ENCODE measurements at places on chromosomes 2 and 18.
A peak's percentile ranks its signal among the peaks of the same experiment; 100 is the strongest.

DNA sequence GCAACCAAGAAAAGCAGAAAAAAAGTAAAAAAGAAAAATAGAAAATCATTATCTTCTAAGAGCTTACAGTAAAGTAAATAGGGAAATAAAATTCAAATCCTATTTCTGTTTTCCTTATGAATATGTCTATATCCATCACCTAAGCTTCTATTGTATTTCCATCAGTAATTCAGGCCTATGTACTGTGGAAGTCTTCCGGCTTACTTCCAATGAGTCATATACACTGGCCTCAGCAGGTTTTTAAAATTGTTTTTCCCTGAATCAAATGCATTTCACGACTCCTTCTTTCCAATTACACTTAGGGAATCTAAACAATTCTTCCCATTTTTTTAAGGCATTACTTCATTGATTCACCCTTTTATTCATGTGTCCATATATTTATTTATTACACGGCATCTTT, 164.7 kb downstream of the CCDC102B start:
- no peak for DNase-seq

DNA sequence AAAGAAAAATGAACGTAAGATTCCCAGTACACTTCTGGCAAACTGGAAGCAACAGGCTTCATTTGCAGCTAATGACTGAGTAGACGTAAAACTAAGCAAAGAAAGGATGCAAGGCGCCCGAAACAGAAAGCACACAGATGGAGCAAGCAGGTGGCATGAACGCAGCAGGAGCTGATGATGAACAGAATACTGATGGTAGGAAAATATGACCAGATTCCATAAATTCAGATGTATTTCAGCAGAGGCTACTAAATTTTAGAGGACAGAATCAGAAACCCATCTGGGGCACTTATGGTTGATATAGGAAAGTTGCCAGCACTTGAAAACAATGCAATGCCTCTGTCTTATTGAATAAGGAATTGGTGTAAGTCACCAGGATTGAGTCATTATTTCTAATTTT, 658.7 kb upstream of the LINC00305 start:
- peak; percentile 81 for DNase-seq

- no peak for DNase-seq
These were observed 90.5 kb downstream of the PMAIP1 start for GRCh38 chr18:59990121-59990823.

DNA sequence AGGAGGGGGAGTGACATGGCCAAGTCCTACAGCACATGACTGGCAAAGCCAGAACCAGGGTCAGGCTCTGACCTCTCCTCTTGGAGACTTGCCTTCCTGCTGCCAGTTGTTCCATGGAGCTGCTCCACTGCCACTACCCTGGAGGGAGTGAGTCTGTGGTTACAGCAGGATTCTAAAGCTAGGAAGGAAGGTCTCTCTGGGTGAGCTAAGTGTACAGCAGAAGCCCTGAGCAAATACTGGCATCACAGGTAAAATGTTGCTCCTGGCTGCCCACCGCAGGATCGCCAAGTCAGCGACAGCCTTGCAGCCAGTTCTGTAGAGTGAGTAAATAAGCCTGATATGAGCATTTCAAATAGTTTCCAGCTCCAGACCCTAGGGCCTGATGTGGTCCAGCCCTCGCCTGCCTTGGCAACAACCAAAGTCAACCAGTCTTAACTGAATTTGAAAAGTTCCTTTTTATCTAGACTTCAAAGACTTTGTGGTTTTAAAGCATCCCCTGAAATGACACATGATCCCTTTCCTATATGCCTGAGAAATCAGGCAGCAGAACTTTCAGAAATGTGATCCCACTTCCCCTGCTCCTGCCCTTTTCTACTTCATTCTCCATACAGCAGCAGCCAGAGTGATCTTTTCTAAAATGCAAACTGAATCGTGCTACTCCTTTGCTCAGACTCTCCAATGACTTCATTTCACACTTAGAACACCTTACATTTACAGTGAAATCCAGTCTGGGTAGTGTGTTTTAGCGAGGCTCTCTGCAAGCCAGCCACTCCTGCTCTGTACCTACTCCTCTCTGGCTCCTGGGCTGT, 114.3 kb downstream of the MGAT5 start:
- DNase-seq: no peak

GRCh38 chr18:76397631-76398030, 97.4 kb downstream of the ZNF516 start:
- DNase-seq: no peak

- no peak for DNase-seq
These were observed 119.3 kb upstream of the PKDCC start for GRCh38 chr2:41928526-41928925.

- no peak for DNase-seq
These were observed 690.8 kb upstream of the CELF4 start for GRCh38 chr18:38256366-38256765.

- no peak for DNase-seq
These were observed 197.9 kb downstream of the PDE11A start for GRCh38 chr2:177874686-177875085.

DNA sequence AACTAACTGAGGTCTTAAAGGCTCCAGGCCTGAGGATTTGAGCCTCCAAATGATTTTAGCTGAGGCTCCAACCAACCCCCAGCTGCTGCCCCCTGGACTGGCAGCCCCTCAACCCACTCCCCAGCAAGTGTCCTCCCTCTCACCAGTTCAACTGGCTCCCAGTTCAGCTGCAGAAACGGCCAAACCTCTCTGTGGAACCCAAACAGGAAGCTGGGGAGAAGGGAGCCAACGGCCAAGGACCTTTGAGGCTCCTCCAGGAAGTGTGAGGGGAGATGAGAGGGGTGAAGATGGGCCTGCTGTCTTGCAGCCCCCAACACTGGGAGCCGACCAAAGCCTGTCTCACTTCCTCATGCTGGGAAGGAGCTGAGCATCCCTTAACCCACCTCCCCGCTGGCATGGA, 24.9 kb downstream of the ZFP36L2 start:
- DNase-seq: no peak

GRCh38 chr2:199405241-199405640, 52.5 kb downstream of the SATB2 start:
- DNase-seq: no peak

- peak; percentile 35 for DNase-seq
These were observed 114.7 kb downstream of the CSRNP3 start for GRCh38 chr2:165584126-165584654.

DNA sequence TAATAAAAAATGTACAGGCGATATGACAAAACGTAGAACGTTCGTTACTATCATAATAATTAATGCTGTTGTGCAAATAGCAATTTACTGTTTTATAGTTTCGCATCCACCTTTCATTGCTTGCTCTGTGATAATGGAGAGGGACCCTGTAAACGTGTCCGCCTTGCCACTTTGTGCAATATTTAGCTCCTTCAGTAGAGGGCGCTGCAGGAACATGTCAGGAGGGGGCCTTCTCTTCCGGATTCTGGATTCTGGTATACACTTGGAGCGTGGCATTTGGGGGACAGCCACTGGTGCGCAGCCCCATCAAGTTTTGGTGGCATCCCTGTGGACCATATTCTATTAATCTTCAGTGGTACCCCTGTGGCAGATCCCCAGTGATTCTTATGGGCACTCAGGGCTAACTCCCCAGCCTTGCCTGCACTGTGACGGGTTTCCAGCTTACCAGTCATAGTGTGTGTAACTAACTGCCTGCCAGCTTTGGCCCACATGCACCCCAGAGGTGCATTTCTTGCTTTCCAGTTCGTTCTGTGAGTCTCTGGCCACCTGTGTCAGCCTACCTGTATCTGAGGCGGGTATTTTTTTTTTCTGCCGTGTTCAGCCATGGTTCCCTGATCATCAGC, 140.3 kb downstream of the CYRIA start:
- no peak for DNase-seq

Measured in NCI-H1417 (cell line).